ENCODE measurements at places on chromosomes 5 and 9.

GRCh38 chr5:179190851-179191505, 130.8 kb downstream of the ZNF354C start:
- DNase-seq: no peak

DNA sequence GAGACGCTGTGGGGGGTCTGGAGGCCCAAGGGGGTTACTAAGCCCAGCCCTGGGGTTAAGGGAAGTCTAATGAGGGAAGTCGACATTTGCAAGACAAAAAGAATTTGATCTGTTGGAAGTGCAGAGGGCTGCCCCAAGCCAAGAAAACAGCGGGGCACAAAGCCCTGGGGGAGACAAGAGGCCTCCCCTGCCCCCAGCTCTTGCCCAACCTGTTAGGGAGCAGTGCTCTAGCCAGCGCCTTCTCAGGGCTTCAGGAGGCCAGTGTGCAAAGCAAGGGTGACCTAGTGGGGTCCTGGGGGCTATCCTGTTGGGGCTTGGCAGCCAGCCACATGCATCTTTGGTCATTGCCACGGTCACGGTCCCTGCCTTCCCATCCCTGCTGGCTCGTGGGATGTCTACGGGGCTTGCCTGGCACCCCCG, 25.2 kb downstream of the GFI1B start:
- no peak for DNase-seq

- no peak for DNase-seq
Measured at GRCh38 chr9:27504259-27504658, 19.8 kb upstream of the IFNK start.

- no peak for DNase-seq
Measured at GRCh38 chr5:5505815-5506214, 83.3 kb downstream of the ICE1 start.

GRCh38 chr9:5455181-5455580, 4.8 kb downstream of the CD274 start:
- no peak for DNase-seq

DNA sequence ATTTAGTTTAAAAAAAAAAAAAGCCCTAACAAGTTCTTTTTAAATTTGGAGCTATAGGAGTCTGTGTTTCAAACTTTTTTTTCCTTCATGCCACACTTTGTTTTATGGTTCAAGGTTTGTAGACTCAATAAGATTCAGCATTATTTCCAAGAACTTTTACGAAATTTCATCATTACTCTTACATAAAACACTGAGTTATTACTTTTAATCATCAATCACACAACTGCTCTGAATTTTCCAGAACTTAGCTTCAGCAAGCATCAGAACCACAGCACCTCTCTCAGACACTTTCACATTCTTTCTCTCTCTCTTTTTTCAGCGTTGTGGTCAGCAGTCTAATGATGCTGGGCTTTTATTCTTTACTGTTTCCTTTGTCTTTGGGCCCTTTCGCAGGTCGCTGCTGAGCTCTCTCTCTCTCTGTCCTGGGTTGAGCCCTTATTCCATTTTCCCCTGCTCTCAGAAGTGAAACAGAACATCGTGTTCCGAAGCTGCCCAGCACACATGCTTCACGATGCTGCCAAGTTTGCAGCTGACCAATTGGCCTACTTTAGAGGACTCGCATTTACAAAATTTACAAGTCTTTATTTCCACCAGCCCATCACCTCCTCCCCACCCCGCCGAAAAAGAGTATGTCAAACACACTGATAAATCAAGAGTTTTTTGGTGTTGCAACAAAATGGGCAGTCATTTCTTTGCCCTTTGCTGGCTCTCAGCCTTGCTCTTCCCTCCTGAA, 44.6 kb upstream of the PIK3R1 start:
- no peak for DNase-seq

- DNase-seq: no peak
Measured at GRCh38 chr9:21432672-21433425, 7.4 kb upstream of the IFNA1 start.

DNA sequence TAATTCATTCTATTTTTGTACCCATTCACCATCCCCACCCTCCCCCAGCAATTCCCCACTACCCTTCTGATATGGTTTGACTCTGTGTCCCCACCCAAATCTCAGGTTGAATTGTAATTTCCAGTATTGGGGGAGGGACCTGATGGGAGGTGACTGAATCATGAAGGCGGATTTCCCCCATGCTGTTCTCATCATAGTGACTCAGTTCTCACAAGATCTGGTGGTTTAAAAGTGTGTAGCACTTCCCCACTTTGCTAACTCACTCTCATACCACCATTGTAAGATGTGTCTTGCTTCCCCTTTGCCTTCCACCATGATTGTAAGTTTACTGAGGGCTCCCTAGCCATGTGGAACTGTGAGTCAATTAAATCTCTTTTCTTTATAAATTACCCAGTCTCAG, 25.9 kb upstream of the TESK1 start:
- DNase-seq: no peak

DNA sequence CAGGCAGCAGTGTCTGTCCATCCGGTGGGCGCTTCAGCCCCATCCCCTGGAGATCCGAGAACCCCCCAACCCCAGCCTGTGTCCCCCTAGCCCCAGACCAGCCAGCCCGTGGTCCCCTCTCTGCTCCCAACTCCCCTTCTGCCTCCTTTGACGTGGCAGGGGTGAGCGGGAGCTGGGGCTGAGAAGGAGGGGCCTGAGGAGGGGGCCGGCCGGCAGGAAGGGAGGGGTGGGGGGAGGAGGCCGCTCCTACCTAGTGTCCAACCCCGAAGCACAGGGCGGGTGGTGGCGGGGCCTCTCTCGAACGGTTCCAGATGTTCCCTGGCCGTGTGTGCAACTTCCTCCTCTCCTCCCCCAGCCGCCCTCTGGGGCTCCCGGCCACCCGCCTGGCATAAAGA, 31.0 kb downstream of the GOLGA2 start:
- no peak for DNase-seq

DNA sequence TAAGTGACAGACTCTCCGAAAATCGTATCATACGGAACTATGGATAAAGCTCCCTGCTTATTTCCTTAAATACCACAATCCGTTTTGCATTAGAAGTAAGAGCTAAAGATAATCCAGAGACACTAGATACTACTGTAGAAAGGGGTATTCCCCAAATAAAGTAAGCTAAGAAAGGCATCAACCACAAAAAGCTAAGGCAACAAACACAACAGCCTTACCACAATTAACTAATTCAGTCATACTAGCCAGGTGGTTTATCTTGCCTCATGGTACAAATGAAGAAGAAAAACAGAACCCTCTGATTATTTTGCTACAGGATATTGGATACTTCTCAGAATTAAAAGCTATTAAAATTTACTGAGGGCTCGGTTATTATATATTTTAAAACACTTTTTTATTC, 14.1 kb downstream of the ERP44 start:
- no peak for DNase-seq

DNA sequence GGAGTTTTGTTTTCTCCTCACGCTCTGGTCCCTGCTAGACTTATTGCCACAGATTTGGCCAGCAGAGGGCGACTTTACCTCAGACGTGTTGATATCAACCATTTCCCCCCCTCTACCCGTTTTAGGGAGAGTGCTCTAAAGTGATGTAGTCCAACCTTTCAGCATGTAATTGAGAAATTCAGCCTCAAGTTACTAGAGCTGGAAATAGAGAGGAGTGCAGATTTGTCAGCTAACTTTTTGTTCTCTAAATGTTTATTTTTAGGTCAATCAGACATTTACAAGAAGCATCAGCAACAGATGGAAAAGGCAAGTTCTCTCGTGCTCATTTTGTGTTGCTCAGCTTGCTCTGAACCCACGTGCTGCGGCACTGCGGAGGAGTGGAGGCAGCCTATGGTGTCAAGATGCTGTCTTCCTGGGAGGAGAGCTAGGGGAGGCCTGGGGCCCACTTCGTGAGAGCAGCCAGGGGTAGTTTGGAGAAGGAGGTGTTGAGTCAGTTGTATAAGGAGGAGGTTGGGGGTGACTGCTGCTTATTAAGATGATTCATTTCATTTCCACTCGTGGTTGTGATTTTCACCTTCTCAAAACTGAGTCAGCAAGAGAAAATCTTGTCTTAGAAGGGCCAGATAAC, 53.6 kb downstream of the GPR107 start:
- peak; percentile 48 for DNase-seq

All from NK-92 treated with Interleukin-12 subunit alpha and Interleukin-12 subunit beta, amount 100 ng/mL, for 24 hours (cell line).